HT1080 (cell line): ENCODE measurements at places on chromosomes 1 and 21.

GRCh38 chr1:57190898-57191297 is 225.1 kb upstream of the C8B start:
- no peak for DNase-seq

- no peak for DNase-seq
Measured at GRCh38 chr1:37303884-37304574, 170.4 kb upstream of the ZC3H12A start.

DNA sequence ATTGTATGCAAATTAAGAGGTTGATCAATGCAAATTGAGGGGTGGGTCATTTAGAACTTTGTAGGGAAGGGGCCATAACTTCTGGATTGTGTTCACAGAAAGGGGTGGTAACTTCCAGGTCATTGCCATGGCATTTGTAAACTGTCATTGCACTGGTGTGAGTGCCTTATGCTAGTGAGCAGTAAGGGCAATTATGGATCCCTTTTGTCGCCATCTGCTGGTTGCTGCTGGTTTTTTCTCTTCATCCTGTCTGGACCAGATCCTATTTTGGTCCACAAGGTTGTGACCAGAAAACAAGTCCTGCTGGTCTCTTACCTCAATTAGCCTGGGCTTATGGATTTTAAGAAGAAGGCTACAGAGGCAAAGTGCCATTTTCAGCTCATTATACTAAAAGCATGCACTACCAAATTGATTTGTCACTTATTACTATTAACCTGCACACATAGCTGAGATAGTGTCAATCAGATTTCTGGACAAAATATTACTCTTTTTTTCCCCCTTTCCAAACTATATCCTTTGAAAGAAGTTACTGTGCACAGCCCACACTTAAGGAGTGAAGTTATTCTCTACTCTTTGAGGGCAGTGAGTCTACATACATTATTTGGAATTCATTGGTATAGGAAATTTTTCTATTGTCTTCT is 196.2 kb downstream of the ZC3H11B start:
- DNase-seq: peak; percentile 52

GRCh38 chr1:179079113-179079761 is 2.6 kb upstream of the TOR3A start:
- DNase-seq: peak; percentile 70

DNA sequence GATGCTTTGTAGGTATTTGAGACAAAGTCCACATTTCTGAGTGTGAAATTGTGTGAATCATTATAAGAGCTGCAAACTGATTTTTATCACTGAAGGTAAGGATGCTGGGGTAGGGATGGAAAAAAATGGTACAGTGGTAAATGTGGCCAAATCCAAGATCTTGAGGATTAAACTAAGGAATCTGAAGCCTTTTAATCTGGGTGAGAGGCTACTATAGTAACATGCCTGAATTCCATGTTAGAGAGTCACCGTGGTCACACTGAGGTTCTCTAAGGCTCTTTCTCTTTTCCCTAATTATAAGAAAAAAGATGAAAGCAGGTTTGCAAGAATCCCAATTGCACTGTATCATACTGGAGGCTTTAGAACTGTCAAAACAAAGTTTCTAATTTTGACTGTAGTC is 17.6 kb downstream of the PTGER3 start:
- DNase-seq: no peak

DNA sequence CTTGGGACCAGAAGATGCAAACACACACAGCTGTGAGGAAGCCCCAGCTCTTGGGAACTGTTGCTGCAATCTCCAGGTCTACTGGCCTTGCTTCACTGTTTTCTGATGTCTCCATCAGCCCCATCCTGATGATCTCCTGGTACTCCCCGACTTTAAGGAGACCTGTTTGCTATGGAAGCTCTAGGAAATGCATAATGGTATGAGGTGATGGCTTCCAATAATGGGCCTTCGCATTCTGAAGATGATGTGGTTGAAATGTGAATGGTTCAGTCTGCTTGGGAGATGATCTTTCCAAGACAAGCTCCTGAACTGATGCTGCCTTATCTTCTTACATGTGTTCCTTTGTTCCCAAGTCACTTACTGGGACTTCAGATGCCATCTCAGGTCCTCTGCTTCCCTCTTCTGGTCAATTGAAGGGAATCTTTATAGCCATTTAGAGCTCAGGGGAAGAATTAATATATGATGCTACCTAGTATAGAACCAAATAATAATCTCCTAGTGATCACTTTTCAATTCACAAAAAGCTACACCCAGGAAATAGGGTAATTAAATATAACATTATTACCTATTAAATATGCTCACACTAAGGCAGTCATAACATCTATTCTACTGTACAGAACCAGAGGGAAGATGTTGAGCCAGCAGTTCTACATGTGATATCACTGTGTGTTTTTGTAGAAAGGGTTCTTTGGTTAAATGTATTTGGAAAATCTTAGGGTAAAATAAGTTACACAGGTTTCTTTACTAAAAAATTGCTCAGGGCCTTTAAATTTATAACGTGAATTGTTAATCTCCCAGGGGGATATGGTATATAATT is 73.9 kb upstream of the VTCN1 start:
- peak; percentile 58 for DNase-seq

GRCh38 chr1:206705191-206705590 is 20.5 kb downstream of the MAPKAPK2 start:
- DNase-seq: no peak

GRCh38 chr1:53550201-53550741 is 91.1 kb downstream of the DMRTB1 start:
- no peak for DNase-seq

DNA sequence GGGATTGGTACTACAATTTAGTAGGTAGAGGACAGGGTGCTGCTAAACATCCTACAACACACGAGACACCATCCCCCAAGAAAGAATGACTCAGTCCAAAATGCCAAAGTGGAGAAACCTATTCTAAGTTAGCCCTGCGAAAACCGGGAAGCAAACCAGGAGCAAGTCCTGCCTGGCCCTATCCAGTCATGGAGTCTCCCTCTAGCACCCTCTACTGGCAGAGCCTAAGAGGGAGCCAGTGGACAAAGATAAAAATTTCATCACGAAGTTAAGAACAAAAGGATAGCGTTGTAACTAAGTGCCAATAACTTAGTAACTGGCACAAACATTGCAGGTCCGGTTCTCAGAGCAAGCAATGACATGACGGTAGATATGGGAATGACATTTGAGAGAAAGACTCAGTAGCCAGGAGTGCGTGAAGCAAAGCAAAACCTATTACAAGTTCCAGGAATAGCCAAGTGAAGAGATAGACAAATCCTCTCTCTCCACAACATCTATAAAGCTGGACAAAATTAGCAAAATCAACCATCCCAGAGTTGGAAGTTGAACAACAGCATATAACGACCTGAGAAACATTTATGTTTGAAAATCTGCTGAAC is 383.5 kb downstream of the OMA1 start:
- DNase-seq: peak; percentile 54

DNA sequence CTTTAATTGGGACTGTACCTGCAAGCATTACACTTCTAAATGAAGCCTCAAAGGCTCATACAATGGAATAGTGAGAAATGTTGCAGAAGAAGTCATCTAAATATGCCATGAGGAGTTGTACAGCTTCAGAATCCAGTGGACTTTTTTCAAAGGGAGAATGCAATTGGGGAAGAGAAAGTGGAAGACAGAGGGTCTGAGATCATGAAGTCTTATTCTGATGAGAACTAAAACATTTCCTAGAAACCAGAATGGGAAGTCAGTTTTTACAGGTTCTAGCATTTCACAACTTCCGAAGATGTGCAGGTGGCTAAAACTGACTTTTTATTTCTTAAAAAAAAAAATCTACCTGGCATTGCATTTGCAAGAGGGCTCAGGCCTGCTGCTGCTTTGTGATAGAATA is 424.4 kb upstream of the RUNX1 start:
- DNase-seq: no peak
